ENCODE measurements at places on chromosomes 3 and 15.

DNA sequence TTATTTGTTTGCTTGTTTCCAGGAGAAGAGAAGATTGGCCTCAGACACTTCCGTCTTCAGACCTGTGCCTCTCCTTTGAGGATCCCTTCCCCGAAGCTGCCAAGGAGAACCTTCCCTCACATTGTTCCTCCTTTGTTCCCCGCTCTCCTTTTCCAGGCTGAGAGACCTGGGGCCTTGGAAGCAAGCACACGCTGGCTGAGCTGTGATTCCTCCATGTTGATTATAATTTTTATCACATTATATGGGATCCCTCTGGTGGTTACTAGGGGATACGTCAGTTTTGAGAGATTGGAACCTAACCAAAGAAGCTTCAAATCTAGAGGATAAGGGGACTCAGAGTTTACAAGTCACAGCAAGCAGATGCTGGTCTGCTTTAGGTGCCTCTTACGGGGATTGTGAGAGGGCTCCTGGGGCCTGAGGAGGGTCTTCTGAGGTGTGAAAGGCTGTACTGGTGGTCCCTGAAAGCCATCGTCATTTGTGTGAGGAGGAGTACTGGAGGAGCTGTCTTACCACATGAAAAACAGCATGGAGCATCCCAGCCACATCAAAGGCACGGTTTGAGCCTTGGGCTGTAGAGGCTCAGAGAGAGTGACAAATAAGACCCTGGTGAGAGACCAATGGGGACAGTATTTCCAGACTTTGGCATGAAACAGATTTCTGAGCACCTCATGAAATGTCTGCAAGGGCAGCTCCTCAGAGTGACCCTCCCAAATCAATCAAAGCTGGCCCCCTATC lies 760.1 kb upstream of the CFAP20DC start:
- peak; percentile 55 for DNase-seq

GRCh38 chr3:49792371-49793150 lies 6.2 kb upstream of the IP6K1 start:
- no peak for DNase-seq

- DNase-seq = peak; percentile 87
Measured at GRCh38 chr3:129289201-129289921, 10.7 kb downstream of the HMCES start.

DNA sequence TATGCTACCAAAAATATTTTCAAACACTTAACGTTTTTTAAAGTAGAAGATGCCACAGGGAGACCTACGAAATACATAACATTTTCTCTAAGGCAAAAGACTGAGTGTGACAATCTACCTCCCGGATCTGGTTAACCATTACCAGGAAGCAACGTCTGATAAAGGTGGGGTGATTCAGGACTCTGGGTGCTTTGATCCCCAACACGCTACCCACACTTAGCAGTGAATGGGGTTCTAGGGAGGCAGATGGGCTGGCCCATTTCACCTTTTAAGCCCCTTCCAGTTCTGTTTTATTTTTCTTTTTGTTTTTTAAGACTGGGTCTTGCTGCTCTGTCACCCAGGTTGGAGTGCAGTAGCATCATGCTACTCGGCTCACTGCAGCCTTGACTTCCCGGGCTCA lies 39.5 kb downstream of the EIF4E3 start:
- no peak for DNase-seq

- DNase-seq = no peak
Measured at GRCh38 chr3:133706033-133706432, 40.2 kb upstream of the TF start.

DNA sequence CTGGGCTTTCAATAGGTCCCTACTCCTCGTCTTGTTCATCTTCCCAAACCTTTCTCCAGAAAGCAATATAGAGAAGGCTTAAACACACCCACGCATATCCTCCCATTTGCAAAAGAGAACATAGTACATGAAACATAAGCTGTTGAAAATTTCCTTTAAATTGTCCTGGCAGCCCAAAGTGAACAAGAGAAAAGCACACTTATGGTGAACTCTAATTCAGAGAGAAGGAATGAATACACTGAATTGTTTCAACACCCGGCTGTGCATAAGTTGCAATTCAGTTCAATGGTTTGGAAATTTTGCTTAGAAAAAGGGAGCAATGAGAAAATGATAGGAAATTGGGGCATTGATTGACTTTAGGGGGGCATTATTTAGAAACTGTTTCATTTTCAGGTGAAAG lies 202.6 kb downstream of the TIGIT start:
- DNase-seq = peak; percentile 47

DNA sequence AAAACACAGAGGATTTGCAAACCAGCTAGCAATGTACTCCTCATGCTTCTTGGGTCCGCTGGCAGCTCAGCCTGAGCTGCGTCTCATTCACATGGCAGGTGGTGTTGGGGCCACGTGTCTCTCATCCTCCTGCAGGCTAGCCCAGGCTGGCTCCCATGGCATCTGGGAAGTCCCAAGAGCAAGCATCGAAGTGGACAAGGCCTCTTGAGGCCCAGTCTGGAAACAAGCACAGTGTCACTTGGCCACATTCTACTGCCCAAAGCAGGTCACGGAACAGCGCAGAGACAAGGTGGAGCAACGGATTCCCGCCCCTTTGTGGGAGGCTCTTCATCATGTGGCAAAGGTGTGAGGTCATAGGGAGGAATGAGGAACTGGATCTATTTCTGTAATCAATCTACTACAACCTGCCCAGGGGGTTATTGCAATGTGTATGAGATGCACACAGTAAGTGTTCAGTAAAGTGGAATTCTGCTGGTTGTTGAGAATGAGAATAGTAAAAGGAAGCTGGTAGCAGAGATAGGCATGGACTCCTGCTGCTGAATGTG lies 128.3 kb downstream of the TPRA1 start:
- DNase-seq = no peak

GRCh38 chr3:53026382-53027162 lies 19.3 kb downstream of the SFMBT1 start:
- DNase-seq = no peak

DNA sequence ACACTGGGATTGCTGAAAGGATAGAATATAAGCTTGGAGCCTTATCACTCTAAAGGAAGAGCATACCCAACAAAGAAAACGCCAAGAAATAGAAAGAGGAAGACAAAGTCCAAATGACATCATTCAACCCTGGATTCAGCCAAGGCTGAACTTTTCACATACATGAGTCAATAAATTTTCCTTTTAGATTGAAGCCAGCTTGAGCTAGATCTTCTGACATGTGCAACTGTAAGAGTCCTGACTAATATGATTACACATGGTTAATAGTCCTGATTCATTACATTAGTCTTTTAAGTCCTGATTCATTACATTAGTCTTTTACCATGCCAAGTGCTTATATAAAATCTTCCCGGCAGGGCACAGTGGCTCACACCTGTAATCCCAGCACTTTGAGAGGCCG lies 13.6 kb upstream of the DENND6A start:
- peak; percentile 95 for DNase-seq

DNA sequence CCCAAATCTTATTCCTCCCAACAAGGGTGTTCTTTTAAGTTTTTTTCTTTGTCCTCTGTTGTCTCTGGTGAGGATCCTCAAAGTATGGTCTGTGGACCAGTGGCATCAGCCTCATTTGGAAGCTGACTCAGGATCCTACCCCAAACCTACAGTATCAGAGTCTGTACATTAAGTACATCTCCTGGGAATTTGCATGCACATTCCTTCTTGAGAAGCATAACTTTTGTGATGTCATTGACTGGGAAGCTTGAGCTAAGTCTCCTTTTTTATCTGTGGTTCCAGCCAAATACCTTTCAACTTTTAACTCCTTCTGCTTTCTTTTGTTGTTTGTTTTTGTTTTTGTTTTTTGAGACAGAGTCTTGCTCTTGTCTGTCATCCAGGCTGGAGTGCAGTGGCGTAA lies 40.5 kb downstream of the ARMC8 start:
- DNase-seq = peak; percentile 53

DNA sequence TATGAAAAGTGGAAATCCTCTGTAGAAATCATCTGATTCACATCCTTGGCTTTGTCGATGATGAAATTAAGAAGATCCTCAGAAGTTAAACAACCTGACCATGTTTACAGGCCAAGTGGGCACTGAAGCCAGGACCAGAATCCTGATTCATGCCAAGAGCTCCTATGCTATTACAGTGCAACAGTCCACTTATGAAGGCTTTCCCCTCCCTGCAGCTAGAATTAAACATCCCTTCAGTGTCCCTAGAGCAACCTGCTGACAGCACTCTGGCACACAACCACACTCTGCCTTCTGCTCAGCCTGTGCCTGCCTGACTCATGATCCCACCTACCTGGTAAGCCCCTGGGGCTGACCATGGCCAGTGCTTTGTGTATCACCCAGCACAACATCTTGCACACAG lies 33.8 kb downstream of the TXNRD3 start:
- DNase-seq = peak; percentile 87

GRCh38 chr3:106130384-106131198 lies 261.8 kb upstream of the CBLB start:
- peak; percentile 89 for DNase-seq

DNA sequence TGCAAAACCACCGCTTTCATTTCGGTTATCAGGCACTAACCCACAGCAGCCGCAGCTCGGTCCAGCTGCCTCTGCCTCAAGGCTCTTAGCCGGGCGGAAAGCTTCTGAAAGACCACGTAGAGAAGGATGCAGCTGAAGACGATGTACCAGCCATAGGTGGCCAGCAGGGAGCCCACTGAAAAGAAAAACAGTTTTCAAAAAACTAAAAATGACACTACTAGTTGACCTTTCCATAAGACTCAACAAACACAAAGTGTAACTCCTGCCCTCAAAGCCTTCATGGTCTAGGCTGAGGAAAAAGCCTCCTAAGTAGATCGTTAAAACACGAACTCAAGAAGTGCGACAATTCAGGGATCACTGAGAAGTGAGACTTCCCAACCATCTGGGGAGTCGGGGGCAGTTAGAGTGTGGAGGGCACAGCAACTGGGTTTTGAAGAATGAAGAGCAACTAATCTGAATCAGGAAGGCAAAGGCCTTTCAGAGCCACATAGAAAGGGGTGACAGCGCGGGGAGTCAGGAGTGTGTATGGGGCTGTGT lies 716 bp downstream of the SELENOS start:
- peak; percentile 82 for DNase-seq

DNA sequence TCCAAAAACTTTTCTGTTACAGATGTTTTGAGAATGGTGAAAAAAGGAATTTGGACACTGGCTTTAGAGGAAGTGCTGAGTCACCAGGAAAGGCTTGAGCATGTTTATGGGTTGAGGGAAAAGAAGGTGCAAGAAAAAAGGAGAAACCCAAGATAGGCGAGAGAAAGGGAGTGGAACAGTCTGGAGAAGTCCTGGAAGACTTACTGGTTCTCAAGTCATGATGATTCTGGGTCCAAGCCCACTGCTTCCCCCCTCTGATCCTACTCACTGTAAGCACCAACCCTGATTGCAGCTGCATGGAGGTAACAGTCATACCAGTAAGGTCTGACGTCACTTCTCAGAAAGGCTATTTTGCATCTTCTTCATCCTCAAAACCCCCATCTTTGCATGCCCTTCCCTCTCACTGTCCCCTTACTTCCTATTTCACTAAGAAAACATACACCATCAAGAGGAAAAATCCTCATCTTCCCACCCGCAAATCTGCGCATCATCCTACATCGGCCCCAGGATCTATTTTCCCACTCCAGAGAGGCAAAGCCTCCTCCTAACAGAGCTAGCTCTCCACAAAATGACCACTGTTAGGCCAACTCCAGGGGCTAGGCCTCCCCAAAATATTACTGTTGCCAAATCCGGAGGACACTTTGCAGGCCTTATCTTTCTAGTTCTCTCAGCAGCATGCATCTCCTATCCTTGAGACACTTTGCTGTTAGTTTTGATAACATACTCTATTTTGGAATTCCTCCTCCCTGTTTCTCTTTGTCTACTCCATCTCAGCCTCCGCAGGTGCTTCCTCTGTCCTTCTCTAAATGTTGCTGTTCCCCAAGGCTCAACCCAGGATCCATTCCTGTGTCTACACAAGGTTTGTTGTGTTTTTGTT lies 3.2 kb upstream of the ATP13A3 start:
- DNase-seq = peak; percentile 67

GRCh38 chr3:194494951-194495374 lies 8.2 kb upstream of the ATP13A3 start:
- no peak for DNase-seq

DNA sequence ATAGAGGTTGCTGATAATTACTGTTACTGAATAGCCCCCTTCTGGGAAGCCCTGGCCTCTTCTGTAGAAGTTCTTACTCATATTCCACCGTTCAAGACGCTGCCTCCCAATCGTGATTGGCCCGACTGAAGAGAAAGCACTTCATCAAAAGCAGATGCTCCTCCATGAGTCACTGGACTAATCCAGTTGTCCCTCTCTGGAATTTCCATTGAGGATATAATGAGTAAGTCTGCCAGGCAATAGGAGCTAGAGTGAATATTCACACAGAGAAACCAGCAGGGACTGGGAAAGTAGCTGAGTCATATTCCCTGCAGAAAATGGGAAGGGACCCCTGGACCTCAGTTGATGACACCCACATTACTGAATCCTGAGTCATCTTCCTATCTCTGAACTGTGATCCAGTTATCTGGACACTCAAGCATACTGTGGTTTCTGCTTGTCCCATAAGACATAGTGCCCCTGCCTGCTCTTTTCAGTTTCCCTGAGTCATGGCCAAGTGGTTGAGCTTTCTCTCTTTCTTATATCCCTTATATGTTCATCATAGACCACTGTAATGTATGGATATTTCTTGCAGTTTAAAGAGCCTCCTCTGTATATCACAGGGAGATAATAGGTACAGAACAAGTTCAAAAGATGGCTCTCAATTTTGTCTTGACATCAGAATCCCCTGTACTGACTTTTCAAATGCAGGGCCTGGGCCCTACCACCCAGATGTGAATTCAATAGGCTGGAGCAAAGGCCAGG lies 151.2 kb upstream of the CDIN1 start:
- peak; percentile 100 for DNase-seq

- DNase-seq = peak; percentile 70
Measured at GRCh38 chr15:72783004-72783639, 436 bp downstream of the ADPGK start.

DNA sequence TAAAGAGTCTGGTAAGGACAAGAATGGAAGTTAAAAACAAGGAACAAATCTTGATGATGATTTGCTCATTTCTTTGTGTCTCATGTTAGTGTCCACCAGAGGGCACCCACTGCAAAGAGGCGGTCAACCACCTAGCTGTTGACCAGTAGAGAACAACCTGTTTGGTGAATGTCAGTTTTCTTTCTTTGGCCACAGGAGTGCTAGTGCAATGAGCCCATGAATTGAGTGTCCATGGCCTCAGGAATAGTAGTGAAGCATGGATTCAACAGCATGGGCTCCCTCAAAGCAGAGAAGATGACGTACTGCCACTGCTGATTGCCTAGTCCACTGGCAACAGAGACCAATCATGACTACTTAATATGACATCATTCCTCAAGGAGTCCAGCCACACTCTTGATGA lies 10.7 kb upstream of the CNTN6 start:
- DNase-seq = peak; percentile 75
